ENCODE measurements at places on chromosomes 4 and X.

DNA sequence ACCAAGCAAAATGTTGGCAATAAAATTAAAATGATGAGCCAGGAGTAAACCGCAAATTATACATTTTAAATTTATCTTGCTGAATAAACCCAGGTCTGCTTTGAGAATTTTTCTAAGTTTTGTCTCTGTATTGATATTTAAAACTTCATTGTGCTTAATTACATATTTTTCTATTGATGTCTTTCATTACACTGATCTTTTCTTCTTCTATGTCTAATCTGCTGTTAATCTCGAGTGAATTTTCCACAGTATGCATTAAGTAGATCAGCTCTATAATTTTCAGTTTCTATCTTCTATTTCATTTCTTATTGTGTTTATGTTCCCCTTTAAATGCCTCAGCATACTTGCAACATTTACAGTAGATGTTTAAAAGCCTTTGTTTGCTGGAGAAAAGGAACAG, 918.7 kb downstream of the FAT4 start:
- no peak for DNase-seq

DNA sequence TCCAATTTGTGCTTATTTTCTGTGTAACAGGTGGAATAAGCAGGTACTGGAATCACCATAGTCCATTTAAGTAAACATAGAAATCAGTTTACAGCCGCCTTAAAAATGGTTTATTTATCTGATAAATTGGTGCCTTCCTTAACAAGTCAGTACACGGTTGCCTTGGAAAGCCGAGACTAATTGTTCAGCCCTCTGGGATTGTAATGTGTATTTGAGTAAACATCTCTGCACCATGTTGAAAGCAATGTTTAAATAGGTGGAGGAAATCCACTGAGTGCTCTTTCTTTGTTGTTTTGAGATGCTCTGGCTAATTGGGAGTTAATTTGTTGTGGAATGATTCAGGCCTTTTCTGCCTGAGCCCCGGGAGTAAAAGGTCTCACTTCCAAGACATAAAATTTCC, 45.7 kb upstream of the ADRA2C start:
- no peak for DNase-seq

GRCh38 chr4:7420661-7421040, 14.1 kb downstream of the PSAPL1 start:
- DNase-seq = no peak

- DNase-seq = no peak
Observed at GRCh38 chr4:141637565-141637964, 1.2 kb downstream of the IL15 start.

DNA sequence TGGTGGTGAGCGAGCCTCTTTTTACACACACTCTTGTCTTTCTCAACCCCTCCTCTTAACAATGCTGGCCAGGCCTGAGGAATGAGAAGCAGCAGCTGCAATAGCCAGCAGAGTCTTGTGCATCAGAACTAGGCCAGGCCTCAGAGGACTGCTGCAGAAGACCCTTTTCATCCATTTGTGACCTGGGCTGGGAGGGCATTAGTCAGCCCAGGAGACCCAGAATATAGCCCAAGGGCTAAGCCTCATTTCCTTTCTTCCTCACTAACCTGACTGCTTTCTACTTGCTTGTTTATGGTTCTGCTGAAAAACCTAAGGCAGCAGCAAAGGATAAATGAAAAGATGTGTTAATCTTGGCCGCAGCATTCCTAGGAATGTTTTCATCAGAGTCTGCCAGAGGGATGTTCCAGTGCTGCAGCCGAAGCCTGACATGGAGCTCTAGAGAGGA, 254.7 kb upstream of the AR start:
- no peak for DNase-seq

DNA sequence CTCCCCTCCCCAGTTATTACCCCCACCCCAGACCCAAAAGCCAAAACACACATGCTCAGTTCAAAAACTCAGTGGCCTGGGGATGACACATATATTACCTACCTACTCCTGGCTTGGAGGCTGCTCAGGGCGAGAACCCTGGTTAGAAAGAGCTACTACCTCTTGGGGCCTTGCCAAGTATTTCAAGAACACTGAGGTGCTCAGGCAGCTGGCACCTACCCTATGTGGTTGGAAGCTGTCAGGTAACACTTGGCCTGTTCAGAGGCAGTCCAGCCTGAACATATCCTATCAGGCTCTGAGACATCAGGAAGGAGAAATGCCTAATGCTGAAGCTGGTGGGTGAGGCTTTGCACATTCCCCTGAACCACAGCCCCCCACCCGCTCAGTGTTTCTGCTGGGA, 4.9 kb downstream of the BCAP31 start:
- no peak for DNase-seq

DNA sequence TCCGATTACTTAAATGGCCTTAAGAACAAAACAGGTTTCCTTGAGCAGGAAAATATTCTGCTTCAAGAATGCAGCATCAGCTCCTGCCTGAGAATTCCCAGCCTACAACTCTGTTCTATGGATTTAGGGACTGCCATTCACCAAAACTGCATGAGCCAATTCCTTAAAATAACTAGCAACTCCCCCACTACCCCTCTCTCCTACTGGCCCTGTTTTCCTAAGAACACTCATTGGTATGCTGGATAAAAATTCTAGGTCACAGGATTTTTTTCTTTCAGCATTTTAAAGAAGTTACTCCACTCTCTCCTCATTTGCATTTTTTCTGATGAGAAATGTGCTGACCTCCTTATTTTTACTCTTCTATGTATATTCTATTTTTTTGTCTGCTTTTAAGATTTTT, 347.1 kb downstream of the IDS start:
- no peak for DNase-seq

DNA sequence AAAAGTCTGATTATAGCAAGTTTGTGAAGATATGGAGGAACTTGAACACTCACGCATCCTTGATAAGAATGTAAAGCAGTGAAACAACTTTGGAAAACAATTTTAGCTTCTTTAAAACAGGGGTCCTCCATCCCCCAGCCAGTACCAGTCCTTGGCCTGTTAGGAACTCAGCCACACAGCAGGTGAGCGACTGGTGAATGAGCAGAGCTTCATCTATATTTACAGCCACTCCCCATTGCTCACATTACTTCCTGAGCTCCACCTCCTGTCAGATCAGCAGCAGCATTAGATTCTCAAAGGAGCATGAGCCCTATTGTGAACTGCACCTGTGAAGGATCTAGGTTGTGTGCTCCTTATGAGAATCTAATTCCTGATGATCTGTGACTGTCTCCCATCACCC, 530.3 kb upstream of the PRKX start:
- DNase-seq = no peak

DNA sequence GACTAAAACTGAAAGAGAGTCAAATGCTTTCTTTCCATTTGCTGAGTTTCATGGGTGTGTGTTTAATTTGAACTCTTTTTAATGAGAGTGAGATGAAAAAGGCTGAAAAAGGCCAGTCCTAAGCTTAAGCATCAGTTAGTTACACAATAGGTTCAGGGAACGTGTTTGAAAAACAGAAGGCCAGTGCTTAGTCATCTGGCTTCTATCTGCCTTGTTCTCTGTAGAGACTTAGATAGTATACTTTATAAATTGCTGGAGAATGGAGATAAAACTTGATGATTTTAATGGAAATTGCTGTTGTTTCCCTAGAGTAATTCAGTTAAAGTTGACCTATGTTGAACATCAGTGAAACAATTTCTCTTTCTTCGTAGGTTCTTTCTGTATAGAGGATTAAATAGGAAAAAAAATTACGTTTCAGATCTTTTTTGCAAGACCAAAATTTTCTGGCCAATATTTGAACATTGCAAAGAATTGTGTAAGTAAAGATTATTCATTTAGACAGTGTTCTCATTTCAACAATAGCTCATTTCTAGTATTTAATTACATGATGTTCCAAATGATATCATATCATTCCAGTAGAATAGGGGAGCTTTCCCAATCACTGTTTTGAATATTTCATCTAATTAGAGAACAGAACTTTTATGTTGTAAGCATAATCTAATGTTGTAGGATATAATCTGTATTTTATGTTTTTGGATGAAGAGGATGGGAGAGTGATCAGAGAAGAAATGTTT, 1088.8 kb downstream of the ADGRL3 start:
- no peak for DNase-seq

DNA sequence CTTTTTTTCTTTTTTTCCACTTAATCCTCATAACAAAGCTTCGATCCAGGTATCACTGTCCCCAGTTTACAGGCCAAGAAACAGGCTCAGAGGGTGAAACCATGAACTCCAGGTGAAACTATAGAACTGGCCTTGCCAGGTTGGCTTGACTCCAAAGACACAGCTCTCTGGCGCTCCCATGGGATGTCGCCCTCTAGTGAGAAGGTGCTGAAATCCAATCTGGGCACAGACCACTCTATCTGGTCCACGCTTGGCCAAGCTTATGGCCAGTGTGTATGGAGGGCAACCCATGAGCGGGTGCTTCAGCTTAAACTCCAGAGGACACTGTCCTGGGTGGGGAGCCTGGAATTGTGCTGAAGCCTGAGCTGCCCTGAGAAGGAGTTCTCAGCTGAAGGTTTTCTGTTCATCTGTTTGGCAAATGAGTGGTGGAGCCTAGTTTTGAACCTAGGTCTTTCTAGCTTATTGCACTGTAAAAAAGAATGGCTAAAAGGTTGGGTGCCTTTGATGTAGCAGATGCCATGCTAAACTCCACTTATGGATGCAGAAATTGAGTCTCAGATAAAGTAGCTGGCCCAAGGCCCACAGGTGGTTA, 70.5 kb downstream of the SEL1L3 start:
- DNase-seq = no peak

DNA sequence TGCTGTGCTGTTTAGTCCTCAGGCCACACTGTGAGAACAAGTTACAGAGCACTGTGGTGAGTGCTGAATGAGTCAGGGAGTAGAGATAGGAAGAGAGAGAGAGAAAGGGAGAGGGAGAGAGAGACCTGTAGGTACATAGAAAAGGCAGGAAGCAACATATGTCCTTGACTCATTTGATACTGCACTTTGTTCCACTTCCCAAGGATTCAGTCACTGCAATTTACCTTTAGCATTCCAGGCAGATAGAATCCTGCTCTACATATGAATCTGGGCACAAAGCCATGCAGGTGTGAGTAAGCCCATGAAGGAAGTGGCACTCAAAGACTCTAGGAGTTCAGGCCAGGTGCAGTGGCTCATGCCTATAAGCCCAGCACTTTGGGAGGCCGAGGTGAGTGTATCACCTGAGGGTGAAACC, 1.0 kb upstream of the DAPP1 start:
- peak; percentile 49 for DNase-seq

GRCh38 chr4:85084371-85085094, 118.0 kb upstream of the WDFY3 start:
- peak; percentile 57 for DNase-seq

DNA sequence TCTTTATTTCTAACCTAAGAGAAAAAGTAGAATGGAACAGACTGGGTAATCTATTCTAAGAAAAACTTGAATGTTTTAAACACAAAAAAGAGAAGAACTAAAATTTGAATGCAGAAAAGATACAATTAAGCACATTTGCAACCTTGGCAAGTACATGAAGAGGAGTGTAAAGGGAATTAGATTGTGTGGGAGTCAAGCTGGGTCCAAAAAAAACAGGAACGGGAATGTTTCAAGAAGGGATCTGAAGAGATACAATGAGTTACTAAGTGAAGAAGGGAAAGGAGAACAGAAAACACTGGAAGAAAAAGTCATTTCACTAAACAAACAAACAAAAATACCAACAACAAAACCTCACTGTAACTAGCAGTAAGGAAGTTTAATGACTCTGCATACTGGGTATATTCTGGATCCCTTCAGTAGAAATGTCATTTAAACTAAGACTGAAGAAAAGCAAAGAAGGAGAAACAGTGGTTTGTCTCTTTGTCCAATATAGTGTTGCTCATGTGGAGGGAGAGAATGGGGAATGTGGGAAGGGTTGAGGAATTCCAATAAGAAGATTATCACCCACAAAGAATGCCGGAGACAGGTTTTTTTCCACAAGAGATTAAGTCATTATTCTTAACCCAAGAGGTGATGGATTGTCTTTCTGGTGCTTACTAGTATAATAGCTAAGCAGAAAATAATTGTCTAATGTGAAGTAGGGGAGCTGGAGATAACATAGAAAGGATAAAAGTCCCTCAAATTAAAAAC, 50.4 kb upstream of the PTPN13 start:
- no peak for DNase-seq

- DNase-seq = no peak
Observed at GRCh38 chr4:158020734-158021346, 152.0 kb downstream of the GASK1B start.

DNA sequence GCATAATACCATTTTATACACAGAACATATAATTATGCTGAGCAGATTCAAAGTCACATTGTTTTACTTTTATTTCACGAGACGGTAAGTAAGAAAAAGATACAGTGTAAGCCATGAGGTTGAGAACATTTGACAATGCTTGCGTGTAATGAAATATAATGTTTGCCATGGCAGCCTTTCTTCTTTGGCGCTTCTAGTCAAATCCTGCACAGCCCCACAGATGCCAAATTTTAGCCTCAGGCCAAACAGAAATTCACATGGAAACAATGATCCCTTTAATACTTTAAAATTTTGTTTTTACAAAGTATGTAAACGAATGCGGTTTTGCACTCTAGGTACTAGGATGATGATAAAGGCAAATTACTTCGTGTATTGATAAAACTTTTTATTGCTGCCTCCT, 502.7 kb upstream of the SMIM31 start:
- DNase-seq = no peak

DNA sequence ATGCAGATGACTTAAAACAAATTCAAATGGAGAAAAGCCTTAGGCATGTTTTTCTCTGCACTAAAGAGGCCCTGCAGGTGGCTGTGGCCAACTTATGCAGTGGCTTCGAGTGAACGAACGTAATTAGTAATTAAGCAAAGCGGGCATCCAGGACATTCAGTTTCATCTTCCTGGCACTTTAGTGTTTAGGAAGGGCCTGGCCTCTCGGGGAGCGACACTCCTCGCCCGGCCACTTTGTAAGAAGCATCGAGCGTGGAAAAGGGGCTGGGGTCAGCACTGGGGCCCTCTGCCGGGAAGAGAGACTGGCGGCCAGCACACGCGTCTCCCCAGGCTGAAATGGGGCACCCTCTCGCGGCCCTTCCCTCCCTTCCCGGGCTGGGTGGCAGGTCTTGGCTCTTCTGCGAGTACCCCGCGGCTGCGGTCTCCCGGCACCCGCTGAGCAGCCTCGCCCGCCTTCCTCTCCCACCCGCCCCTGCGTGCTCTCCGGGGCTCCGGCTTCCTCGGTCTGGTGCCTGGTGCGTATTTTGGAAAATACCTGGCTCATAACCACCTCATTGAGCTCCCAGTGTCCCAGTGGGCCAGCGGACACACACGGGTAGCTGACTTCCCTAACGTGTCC, 677 bp upstream of the CYP4V2 start:
- peak; percentile 22 for DNase-seq

GRCh38 chrX:132094164-132094563, 33.7 kb downstream of the FRMD7 start:
- DNase-seq = no peak

DNA sequence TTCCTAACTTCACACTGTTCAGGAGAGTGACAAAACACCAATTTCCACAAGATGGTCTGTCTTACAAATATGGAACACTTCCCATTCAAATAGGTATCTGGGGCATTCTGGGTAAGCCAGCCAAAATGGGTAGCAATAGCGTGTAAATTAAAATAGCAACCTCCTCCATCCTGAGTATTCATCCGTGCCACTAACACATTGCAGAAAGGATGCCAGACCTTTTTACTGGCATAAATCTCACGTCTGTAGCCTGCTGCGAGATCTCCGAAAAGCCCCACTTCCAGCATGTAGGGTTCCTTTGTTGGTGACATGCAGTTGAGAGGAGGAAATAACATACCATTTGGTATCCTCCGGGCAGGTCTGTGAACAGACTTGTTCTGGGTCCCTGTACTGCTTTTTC, 52.7 kb upstream of the RAI2 start:
- no peak for DNase-seq

GRCh38 chrX:24799565-24799964, 105.8 kb downstream of the POLA1 start:
- no peak for DNase-seq

Measured in activated CD4-positive, alpha-beta T cell treated with anti-CD3 and anti-CD28 coated beads, Interleukin-2, Interleukin-4, amounts not matched to agents 100 ng/mL and 50 ng/mL, durations not matched to agents 16 hours and 8 hours (primary cell).